ENCODE measurements at places on chromosomes 5 and 9. TPM values are rescaled to one million over a fixed set of nuclear protein-coding genes. Genes with fewer than 3 reads are reported as not detected.
A peak's percentile ranks its signal among the peaks of the same experiment; 100 is the strongest.

DNA sequence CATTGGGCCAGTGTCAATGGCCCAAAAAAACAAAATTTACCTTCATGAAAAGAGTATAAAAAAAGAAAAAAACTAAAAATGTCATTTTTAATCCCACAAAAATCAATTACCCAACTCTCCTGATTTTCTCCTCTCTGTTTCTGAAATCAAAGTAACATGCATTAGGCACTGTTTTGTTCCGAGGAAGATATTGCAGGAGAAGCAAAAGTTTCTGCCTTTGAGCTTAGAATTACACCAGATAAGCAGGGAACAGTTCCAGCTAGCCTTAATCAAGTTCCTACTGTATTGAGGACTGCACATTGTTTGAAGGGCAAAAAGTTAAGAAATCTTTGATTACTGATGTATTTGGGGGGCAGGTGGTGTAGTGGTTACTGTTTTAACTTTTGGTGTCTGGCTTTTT is 1.1 kb upstream of the PRKAA1 start:
- no peaks in the 10 kb centered on the region for H3K27me3 ChIP-seq
- H3K4me3 ChIP-seq, result peak overlapping the region; percentile 97

GRCh38 chr5:163730206-163730756 is 224.9 kb downstream of the MAT2B start:
- no peaks in the 10 kb centered on the region for H3K4me1 ChIP-seq
- peaks cover 5% of the 10 kb centered on the region for H3K27me3 ChIP-seq
- DNase-seq, result no peak
- no peak overlapping the region for H3K4me3 ChIP-seq
- H3K27ac ChIP-seq, result no peak overlapping the region

DNA sequence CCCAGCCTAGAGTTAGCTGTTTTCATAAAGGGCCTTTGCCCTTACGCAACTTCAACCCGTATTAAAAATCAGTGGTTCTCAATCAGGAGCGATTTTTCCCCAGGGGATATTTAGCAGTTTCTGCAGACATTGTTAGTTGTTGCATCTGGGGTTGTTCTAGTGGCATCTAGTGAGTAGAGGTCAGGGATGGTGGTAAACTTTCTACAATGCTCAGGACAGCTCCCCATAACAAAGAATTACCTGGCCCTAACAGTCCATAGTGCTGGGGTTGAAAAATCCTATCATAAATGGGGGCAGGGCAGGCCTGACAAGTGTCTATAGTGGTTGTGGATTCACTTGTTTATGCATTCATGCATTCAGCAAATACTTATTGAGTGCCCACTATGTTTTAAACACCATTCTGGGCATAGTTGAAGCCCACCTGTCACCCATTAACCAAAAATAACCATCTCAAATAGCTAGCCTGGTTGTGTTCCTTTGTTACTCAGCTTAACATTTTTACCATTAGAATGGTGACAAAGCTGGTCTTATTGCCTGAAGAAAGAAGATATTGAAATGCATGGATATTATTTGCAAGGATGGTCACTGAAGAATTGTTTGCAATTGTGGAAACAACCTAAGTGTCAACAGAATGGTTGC is 15.9 kb upstream of the FGF1 start:
- no peaks in the 10 kb centered on the region for H3K36me3 ChIP-seq
- no peak for DNase-seq
- peaks cover 20% of the 10 kb centered on the region for H3K4me1 ChIP-seq
- H3K27me3 ChIP-seq, result no peaks in the 10 kb centered on the region
- no peak overlapping the region for H3K4me3 ChIP-seq

DNA sequence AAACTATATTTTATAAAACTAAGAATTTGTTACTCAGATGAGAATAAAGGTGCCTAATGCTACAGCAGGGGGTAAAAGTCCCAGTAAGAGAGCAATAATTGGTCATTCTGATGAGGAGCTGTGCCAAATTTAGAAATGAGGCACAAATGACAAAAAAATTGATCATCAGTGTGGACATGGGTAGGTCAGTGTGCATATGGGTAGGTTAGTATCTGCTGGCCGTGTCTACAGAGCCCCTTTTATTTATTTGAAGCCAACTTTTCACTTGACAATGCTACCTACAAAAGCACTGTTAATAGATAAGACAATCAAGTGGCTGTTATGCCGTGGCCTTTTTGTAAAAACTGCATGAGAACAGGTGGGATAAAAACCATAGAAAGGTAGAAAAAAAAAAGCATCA is 454.6 kb downstream of the RAB3C start:
- H3K4me3 ChIP-seq, result peak overlapping the region; percentile 88
- no peaks in the 10 kb centered on the region for H3K36me3 ChIP-seq
- H3K4me1 ChIP-seq, result peaks cover 58% of the 10 kb centered on the region
- no peaks in the 10 kb centered on the region for H3K27me3 ChIP-seq
- H3K27ac ChIP-seq, result peak overlapping the region; percentile 89

DNA sequence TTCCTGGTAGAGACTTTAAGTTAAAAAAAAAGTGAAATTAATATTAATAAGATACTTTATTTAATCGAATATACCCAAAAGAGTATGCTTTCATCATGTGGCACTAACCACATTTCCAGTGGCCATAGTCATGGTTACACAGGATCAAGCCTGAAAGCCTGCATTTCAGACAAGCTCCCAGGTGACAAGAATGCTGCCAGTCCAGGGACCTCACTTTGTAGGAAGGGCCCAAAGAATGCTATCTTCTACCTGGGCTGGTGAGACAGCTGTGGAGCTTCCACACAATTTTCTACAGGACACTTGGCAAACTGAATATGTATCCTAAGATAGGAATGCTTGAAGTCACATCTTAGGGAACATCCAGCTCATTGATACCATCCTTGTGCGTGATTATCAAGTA is 203.8 kb downstream of the AUH start:
- H3K27me3 ChIP-seq, result no peaks in the 10 kb centered on the region
- no peaks in the 10 kb centered on the region for H3K36me3 ChIP-seq
- H3K4me1 ChIP-seq, result peaks cover 10% of the 10 kb centered on the region
- H3K4me3 ChIP-seq, result no peak overlapping the region
- no peak for DNase-seq

GRCh38 chr5:31845361-31845760 is 206.4 kb downstream of the PDZD2 start:
- H3K36me3 ChIP-seq, result no peaks in the 10 kb centered on the region
- H3K27ac ChIP-seq, result no peak overlapping the region
- H3K27me3 ChIP-seq, result peaks cover 31% of the 10 kb centered on the region
- H3K4me3 ChIP-seq, result no peak overlapping the region

DNA sequence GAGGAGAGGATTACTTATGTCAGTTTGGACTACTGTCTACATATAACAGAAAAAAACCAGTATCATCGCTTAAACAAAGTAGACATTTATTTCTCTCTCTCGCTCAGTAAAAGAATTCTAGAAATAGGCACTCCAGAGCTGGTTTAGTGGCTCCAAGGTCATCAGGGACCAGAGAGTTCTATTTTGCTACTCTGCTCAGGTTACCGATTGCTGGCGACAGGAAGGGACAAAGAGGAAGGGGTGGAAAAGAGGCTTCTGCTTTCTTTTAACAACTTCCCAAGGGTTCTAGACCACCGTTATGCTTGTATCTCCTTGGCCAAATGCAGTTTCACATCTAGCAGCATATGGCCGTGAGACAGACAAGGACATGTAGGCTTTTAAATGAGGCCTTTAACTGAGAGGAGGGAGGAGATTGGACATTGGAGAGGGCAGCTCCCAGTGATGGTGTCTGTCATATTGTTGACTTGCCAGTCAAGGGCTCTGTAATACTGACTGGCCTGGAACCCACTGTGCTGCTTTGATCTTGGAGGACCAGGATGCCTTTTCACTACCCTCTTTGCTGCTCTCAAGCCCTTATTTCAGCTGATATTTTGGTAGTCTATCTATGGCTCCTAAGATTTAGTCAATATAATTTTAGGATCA is 15.6 kb upstream of the DCP2 start:
- H3K27ac ChIP-seq, result no peak overlapping the region
- no peaks in the 10 kb centered on the region for H3K27me3 ChIP-seq
- peaks cover 38% of the 10 kb centered on the region for H3K4me1 ChIP-seq

- no peaks in the 10 kb centered on the region for H3K27me3 ChIP-seq
- no peak overlapping the region for H3K27ac ChIP-seq
- H3K36me3 ChIP-seq, result no peaks in the 10 kb centered on the region
- H3K4me3 ChIP-seq, result no peak overlapping the region
- DNase-seq, result no peak
Observed at GRCh38 chr5:1786621-1787471, 12.8 kb downstream of the MRPL36 start.

DNA sequence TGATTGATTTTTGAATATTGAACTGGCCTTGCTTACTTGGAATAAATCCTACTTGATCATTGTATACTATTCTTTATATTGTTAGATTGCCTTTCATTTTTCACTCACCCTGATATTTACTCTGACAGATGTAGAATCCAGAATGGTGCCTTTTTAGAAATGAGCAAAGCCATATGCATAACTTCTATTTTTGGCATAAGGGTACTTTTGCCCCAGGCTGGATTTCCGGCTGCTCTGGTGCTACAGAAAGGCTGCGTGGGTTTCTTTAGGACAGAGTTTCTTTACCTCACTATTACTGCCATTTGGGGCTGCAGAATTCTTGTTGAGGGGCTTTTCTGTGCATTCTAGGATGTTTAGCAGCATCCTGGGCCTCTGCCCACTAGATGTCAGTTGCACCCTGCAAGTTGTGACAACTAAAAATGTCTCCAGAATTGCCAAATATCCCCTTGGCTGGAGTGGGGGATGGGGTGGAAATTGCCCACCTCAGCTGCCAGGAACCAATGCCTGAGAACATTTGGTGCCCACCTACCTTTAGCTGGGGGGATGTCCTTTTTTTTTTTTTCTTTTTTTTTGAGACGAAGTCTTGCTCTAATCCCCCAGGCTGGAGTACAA is 50.1 kb downstream of the SLC36A1 start:
- no peaks in the 10 kb centered on the region for H3K36me3 ChIP-seq
- H3K27ac ChIP-seq, result no peak overlapping the region
- H3K4me3 ChIP-seq, result no peak overlapping the region
- no peak for DNase-seq

GRCh38 chr9:71768388-71769174 is at the start of gene CEMIP2:
Gene CEMIP2, minus strand, starts transcription at chr9:71768513. Its CDS starts 18,140 bp downstream, at chr9:71750373.
- H3K27ac ChIP-seq, result peak within 1 kb of the TSS; percentile 73
- peaks cover 44% of the 10 kb centered on the region for H3K4me1 ChIP-seq
- H3K4me3 ChIP-seq, result peak within 1 kb of the TSS; percentile 100
- no peaks in the 10 kb centered on the region for H3K36me3 ChIP-seq
- peak; percentile 94 for DNase-seq
- H3K27me3 ChIP-seq, result no peaks in the 10 kb centered on the region

- H3K4me1 ChIP-seq, result no peaks in the 10 kb centered on the region
- no peak for DNase-seq
- H3K36me3 ChIP-seq, result no peaks in the 10 kb centered on the region
- no peaks in the 10 kb centered on the region for H3K27me3 ChIP-seq
- no peak overlapping the region for H3K4me3 ChIP-seq
Observed at GRCh38 chr5:56298336-56299090, 65.4 kb upstream of the ANKRD55 start.

DNA sequence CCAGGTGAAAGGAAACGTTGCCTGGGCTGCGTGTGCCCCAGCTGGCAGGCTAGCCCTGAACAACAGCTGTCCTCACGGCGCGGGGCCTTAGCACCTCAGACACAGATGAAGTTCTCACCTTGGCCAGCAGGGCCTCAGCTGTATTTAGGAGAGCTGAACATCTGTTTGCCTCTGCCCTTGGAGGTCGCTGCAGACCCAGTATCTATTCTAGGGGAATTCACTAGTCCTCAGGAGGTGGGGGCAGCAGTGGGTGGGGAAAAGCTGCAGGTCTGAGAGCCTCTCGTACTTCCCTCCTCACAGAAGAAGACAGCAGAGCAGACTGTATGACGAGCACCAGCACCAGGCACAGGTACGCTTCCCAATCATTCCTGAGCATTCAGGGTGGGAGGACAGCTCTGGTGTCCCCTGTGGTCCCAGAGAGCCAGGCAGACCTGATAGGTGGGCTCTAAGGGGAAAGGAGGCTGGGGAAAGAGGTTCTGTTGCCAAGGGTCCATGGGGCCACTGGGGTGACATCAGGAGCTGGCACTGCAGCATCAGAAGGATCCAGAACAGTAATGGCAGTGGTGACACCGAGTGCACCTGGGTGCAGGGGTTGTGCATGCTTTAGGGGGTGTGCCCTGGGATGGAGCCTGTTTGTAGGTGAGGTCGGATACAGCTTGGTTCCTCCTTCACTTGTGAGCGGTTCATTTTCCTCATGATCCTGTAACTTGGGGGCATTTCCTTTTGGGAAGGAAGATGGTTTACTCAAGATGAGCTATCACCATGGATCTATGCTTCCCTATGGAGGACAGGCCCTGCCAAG is 13.8 kb downstream of the CD74 start:
- H3K4me1 ChIP-seq, result no peaks in the 10 kb centered on the region
- H3K36me3 ChIP-seq, result peaks cover 4% of the 10 kb centered on the region
- peak; percentile 24 for DNase-seq
- H3K4me3 ChIP-seq, result no peak overlapping the region
- no peak overlapping the region for H3K27ac ChIP-seq

DNA sequence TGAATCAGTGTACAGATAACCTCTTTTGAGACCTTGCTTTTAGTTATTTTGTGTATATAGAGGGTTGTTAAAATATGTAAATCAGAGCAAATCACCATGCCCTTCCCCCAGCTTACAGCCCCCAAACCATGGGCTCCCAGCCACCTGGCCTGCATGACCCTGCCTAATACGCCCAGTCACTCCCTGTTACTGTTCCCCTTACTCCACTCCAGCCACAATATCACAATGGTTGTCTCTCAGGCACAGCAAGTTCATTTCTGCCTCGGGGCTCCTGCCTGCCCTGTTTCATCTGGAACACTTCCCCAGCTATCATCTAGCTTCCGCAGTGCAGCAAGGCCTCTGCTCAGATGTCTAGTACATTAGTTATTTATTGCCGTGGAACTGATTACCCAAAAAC is 5.0 kb upstream of the CARD19 start:
- H3K27ac ChIP-seq, result peak overlapping the region; percentile 88
- no peak overlapping the region for H3K4me3 ChIP-seq
- H3K4me1 ChIP-seq, result peaks cover 7% of the 10 kb centered on the region
- no peaks in the 10 kb centered on the region for H3K27me3 ChIP-seq
- H3K36me3 ChIP-seq, result no peaks in the 10 kb centered on the region
- no peak for DNase-seq

DNA sequence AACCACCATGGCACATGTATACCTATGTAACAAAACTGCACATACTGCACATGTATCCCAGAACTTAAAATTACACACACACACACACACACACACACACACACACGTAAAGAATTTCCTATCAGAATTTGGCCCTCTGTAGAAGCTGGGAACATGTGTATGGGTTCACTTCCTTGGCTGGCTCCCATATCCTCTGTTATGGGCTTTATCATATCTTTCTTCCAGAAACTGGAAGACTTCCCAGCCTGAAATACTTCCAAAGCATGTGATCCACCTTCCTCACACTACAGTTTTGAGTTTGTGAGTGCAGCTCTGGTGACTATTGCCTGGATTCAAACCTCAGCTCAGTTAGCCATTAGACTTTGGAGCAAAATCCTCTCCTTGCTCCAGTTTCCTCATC is 78.6 kb upstream of the GDNF start:
- no peaks in the 10 kb centered on the region for H3K36me3 ChIP-seq
- H3K27ac ChIP-seq, result no peak overlapping the region
- peaks cover 64% of the 10 kb centered on the region for H3K27me3 ChIP-seq
- DNase-seq, result no peak

The HOMER1 gene
- polyA plus RNA-seq, result 5.3 TPM

The PALM2AKAP2 gene
- polyA plus RNA-seq, result 14.0 TPM

The EPB41L4A gene
- polyA plus RNA-seq, result 0.42 TPM

The ZDHHC11 gene
- polyA plus RNA-seq, result 0.26 TPM

The MYMK gene
- not detected for polyA plus RNA-seq

The OSMR gene
- 37.1 TPM for polyA plus RNA-seq

The LCN1 gene
- not detected for polyA plus RNA-seq

The QRFP gene
- 0.18 TPM for polyA plus RNA-seq

The FYB1 gene
- polyA plus RNA-seq, result 0.11 TPM

The CEP120 gene
- 7.5 TPM for polyA plus RNA-seq

The HTR1A gene
- polyA plus RNA-seq, result not detected

All from GM23248 (cell line).